Uterus (tissue), 4 donors: ENCODE measurements at places on chromosomes 2 and 18.

GRCh38 chr2:224775647-224776046 lies 59.5 kb upstream of the CCDC195 start:
- DNase-seq: no peak

- no peak for DNase-seq
Observed at GRCh38 chr2:100560216-100560830, 2.5 kb upstream of the PDCL3 start.

DNA sequence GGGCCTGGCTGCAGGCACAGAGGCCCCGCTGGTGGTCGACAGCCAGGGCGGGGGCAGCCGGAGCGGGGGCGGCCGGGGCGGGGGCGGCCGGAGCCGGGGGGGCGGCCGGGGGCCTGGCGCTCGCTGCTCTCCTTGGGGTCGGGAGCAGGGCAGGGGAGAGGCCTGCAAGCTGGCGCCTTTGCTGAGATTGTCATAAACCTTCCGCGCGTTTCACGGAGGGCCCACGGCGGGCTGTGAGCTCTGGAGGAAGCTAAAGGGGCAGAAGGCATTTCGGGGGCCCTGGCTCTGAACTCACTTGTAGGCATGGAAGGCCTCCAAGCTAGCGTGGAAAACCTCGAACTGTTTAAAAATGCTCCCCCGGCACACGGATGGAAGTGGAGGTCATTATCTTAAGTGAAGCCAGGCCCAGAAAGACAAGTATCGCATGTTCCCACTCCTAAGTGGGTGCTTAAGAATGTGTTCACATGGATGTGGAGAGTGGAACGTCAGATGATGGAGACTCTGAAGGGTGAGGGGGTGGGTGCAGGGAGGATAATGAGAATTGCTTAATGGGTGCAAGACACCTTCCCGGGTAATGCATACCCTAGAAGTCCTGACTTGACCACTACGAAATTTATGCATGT lies 629 bp downstream of the PRELID3A start:
- no peak for DNase-seq

- no peak for DNase-seq
Observed at GRCh38 chr2:8223695-8224346, 458.0 kb upstream of the ID2 start.

GRCh38 chr2:31992025-31992579 lies 18.7 kb downstream of the MEMO1 start:
- no peak for DNase-seq
